ENCODE measurements at places on chromosomes 3 and 15.

DNA sequence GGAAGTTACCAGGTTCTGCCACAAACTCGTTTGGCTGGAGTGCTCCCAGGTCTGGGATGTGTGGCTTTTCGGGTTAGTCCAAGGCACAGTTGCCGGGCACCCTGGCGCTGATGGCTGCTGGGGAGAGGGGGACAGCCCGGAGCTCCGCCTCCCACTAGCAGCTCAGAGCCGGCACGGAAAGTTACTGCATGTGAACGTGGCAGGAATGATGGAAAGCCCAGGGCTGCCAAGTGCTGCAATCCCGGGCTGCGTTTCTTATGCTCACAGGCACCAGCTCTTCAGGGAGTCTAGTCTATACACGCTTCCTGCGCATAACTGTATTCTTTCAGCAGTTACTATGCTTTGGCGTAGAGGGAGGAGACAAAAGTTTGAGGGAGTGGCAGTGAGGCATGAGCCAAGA, 141.8 kb upstream of the ICE2 start:
- no peak for DNase-seq

DNA sequence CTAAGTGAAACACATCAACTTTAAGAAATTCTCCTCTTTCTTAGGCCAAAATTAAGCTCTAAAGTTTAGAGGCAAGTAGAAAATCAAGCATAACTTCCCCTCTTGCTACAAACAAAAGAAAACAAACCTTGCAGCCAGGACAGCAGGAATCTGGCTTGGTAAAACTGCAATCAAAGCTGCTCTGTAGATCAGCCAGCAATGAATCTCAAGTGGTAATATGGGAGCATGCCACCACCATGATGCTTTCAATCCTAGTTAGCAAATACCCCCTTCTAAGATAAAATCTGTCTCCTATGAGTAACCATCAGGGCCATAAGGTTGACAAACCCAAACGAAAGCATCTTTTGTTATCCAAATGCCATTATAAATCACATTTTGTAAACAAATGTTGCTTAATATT, 208.3 kb upstream of the PLSCR5 start:
- no peak for DNase-seq

DNA sequence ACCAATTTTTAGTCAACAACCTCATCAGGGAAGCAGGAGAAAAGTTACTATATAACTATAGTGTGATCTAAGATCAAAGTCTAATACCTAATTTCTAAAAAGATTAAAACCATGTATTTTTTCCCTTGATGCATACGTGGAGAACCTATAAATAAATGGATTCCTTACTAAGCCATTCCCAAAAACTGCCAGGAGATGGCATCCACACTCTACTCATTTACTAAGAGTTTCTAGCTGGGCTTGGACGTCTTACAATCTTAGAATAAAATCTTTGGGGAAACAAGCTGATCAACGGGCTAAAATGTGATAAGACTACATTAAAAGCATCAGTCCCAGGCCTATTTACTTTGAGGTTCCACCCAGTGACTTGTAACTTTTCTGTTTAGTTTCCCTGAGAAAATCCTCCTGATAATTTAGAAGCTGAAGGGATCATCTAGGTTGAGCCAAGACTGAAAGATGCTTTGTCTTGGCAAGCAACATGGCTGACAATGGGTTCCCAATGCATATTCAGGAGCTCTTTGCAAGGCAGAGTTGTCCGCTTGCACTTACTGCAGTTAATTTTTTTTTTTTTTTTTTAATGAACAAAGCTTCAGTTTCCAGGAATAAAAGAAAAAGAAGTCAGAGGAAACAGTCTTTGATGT, 85.5 kb upstream of the FGF12 start:
- no peak for DNase-seq

DNA sequence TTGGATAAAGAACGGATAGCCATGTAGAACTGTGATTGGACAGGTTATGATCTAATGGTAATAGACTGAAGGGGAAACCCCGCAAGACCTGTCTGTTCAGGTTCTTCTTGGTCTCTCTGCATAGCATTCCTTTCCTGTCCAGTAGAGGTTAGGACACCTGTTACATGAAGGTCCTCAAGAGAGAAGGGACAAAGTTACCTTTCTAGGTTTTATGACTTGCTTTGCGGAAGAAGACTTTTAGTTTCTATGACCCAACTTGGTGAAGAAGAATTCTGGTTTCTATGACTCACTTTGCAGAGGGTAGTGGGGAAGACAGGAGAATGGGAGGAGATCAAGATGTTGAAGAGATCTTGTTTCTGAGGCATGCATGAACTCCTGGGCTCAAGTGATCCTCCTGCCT, 97.9 kb upstream of the C3orf80 start:
- DNase-seq = no peak

- DNase-seq = no peak
These were observed 50.3 kb upstream of the ITGA11 start for GRCh38 chr15:68482246-68482645.
